Fibroblast of the conjunctiva (primary cell): ENCODE measurements at places on chromosomes 4 and X.

- DNase-seq, result no peak
Observed at GRCh38 chr4:54793856-54794422, 136.2 kb downstream of the KIT start.

GRCh38 chr4:15648600-15648999 is 6.6 kb downstream of the FBXL5 start:
- no peak for DNase-seq

- DNase-seq, result no peak
Observed at GRCh38 chr4:47913330-47913729, 1.1 kb downstream of the NFXL1 start.

DNA sequence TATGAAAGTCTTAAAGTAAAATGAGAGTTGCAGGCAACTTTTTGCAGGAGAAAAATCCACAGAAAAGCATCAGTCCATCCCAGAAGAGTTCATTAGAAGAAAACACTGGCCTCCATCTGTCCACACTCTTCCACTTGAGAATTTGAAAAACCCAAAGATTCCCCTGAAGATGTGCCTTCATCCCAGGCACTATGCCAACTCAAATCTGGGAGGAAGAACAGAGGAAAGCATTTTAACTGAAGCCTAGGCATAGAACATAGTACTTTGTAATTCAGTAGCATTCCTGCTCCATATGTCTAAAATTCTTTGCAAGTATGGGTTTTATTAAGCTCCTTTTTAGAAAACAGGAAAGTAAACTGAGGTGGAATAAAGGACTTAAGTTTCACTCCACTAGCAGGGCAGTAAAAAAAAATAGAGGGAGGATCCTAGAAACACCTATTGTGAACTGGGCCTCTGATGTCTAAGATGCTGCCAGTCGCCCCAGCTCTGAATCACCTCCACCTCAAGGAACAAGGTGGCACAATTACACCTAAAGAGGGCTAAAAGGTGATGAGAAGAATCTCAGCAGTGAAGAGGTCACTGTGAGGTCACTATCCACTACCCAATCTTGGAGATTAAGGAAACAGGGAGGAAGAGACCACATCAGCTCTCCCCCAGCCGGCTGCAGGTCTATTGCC is 141.9 kb upstream of the FAM241A start:
- no peak for DNase-seq

DNA sequence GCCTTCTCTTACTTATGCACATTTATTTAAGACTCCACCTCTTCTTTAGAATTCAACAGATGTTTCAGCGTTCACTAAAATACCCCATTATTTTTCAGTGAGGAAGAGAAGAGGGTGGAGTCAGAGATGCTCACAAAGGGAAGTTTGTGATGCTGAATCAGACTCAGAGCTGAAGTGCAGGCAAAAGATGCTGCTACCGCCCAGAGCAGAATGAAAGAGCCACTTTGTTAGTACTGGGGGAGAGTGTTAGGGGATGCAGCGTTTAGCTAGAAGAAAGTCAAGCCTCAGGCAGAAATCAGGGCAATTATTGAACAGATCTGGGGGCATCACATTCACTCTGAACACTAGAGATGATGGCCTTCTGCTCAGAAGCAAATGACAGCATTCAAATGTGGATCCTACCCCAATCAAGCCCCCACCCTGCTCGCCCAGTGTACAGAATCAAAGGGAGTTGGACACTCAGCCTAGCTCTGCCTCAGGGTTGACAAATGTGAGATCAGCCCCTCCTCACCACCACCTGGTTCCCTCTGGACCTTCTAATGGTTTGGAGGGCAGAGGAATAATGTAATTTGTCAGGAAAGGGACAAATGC is 138.3 kb downstream of the UNC5C start:
- DNase-seq, result no peak

DNA sequence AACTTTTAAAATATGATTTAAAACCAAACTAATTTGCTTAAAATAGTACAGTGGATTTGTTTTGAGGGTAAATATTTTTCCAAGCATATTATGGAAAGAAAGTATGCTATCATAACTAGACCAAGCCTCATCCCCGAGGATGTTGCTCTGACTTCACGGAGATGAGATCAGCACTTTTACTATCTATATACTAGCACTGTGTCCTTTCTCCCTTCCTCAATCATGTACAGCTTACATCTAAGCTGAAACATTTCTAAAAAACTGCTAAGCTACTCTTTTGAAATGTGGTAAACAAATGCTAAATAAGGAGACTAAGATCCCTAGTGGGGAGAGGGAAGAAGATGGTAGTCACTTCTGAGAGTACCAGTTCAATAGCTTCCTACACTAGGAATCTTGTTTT is 23.8 kb downstream of the AMMECR1 start:
- DNase-seq, result no peak

DNA sequence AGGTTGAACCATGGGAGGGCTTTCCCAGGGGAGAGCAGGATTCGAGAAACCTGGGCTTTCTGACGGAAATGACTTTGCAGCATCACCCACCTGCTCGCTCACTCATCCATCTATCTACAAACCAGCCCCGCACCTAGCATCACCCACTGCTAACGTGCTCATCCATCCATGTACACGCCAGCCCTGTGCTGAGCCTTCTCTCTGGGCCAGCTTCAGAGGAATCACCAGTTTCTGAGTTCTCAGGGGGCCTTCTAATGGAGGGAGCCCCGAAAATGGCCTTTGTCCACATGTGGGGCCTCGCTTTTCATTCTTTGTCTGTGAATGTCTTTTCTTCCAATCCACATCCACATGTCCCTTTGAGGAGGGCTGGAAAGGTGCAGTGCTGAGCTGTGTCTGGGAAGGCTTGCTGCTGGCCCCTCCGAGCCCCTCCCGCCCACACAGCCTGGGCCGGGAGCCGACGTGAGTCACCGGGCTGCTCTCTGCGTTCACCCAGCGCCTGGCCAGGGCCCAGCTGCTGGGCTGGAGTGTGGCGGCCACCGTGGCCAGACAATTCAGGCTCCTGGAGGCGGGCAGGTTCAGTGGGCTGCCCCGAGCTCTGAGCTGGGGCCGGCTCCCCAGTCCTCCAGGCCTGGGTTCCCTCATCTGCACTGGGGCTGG is 14.7 kb downstream of the SORCS2 start:
- peak; percentile 61 for DNase-seq

DNA sequence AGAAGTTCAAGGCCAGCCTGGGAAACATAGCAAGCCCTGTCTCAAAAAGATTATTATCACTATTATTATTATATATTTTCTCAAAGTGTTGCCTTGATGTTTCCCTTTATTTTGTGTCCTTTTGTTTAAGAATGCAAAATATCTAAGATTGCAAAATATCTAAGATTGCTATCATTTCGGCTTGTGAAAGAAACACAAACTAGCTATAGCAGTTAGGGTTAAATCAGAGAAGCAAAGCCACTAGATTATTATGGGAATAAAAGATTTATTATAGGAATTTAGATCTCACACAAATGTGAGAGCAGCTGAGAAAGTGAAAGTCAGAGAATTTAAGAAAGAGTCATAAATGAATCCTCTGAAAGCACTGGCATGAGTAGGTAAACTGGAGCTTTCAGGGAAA is 18.0 kb upstream of the TMEM184C start:
- no peak for DNase-seq

DNA sequence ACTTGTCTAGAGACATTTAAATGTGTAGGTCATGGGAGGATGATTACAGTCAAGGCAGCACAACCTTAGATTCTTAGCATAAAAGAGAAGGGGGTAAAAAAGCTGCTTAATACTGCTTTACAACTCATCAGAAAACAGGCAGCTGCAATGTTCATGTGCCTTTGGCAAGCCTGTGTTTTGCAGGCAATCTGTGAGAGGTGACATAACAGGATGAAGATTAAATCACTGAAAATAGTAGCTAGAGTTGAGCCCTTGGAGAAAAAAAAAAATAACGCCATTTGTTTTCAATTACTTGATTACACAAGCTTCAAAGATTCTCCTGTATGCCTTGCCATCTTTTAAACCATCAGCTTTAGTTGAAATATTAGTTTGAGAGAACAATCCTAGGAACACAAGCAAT is 847.6 kb upstream of the LCORL start:
- no peak for DNase-seq

- DNase-seq, result no peak
Observed at GRCh38 chrX:53004038-53004437, 44.6 kb upstream of the GPR173 start.

DNA sequence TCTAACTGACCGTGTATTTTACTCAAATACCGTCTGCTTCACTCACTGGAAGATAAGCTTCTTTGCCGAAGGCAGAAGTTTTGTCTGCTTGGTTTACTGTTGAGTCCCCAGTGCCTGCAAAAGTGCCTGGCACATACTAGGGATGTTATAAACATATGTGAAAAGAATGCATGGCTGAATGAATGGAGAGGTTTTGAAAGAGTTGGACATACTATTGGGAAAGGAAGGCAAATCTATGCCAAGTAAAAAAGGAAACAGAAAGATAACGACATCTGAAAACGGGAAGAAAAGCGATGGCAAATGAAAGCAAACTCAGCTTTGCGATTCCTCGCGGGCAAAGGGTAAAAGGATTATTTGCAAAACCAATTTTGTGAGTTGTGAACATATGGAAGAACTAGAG is 21.7 kb downstream of the ADGRG2 start:
- no peak for DNase-seq

- peak; percentile 22 for DNase-seq
Observed at GRCh38 chr4:113539408-113539807, 222.1 kb downstream of the CAMK2D start.

DNA sequence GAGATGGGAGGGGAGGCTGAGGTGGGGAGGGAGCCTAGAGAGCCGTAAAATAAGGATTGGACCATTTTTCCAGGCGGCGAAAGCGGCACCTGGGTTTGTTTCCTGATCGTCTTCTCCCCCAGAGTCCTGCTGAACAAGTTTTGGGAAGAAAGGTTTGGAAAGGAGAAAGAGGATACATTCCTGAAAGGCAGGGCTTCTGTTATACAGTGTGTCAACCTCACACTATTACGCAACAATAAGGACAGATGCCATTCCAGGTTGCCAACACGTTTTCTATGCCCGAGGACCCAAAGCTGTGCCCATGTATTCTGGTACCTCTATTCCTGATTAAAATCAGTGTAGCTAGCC is 658 bp downstream of the SCOC start:
- no peak for DNase-seq

DNA sequence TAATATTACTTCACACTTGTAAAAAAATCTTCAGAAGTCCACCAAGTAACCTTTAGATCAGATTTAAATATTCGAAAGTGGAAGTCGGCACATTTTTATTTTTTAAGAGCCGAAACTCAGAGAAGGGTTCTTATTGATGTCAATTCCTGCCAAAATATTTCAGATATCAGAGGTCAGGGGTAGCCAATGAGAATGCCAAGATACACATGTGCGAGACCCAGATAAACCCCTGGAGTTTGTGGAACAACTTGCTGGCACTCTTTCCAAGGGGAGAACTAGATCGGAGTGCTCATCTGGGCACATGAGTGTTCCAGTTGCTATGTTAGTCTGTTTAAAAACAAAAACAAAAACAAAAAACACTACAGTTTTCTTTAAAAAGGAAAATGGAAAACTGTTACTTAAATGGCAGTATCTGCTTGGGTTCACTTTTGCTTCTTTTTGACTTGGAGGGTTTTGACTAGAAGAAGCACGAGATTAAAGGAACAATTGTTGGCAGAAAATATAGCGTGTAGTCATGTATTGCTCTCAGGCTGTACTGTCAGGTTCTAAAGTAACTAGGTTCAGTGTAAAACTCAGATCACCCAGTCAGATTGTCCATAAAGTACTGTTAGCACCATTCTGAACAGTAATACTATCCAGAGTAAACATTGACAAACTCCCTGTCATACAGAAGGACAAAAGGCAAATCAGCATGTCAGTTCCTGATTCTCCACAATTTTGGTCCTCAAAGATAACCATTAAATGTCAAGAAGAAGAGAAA is 188.0 kb upstream of the PACRGL start:
- no peak for DNase-seq

DNA sequence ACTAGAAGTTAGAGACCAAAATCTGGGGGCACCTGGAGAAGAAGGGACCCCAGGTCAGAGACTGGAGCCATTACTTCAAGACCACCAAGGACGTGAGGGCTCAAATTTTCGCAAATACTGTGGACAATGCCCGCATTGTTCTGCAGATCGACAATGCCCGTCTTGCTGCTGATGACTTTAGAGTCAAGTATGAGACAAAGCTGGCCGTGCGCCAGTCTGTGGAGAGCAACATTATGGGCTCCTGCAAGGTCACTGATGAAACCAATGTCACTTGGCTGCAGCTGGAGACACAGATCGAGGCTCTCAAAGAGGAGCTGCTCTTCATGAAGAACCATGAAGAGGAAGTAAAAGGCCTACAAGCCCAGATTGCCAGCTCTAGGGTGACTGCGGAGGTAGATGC is 101.2 kb downstream of the NCAPG start:
- no peak for DNase-seq

- DNase-seq, result no peak
Observed at GRCh38 chrX:148905400-148905799, 405.0 kb downstream of the AFF2 start.

GRCh38 chr4:121272526-121272925 is 108.3 kb downstream of the QRFPR start:
- no peak for DNase-seq

DNA sequence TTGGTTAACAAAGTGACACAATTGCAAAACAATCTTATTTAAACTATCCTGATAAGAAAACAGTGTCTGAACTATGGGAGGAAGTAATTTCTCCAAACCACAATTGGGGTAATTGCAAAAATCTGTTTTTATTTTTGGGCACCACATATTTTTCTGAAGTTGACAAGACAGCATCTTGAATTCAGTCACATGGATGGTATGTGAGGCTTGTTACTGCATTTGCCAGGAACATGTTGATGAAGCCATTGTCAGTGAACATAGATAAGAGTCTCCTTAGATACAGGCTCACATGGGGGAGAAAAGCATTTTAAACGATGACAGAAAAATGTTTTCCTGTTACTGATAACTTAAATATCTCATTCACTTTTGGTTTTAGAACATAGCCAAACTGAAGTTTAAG is 5.5 kb upstream of the USP53 start:
- no peak for DNase-seq

DNA sequence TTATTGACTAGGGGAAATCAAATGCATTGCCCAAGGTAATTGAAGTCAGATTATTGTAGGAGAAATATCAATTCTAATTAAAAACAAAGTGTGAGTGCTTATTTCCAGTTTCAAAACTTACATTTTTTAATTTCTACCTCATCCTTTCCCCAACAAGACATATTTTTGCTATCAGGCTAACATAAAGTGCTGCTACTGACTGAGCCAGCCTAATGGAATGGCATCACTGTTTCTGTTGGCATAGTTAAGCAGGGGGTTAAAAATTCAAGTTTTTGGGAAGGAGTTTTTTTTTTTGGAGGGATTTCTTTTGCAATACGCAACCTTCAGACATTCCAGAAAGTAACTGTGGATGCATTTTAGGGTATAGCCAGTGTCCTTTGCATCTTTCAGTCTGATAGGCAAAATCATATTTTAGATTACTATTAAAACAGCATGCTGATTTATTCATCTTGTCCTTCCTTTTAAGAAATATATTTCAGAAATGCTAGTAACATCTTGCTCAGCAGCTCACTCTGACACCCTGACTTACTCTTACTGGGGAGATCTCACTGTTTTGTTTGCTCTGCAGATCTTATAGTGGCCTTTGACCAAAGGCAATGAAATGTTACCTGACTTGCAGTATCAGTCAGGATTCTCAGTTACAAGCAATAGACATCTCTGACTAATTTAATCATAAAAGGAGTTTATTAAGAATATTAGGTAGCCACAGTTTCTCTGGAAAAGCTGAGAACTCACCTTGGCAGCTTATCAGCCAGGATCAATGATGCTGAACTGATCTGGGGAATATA is 24.4 kb downstream of the GAB1 start:
- no peak for DNase-seq

GRCh38 chr4:139175646-139176301 is 1.2 kb downstream of the ELF2 start:
- no peak for DNase-seq
